Sigmoid colon (tissue), 7 donors: ENCODE measurements at places on chromosomes 7 and 10. TPM values are rescaled to one million over a fixed set of nuclear protein-coding genes. Genes with fewer than 3 reads are reported as not detected.

The HMX3 gene
- not detected for polyA plus RNA-seq

The HYAL4 gene
- polyA plus RNA-seq, result not detected

GRCh38 chr10:1559761-1560160 lies 177.6 kb downstream of the ADARB2 start:
- no peaks in the 10 kb centered on the region for H3K36me3 ChIP-seq
- H3K4me3 ChIP-seq, result no peak overlapping the region
- peak; percentile 14 for DNase-seq
- H3K27me3 ChIP-seq, result peaks cover 15% of the 10 kb centered on the region
- H3K27ac ChIP-seq, result no peak overlapping the region
- no peaks in the 10 kb centered on the region for H3K4me1 ChIP-seq

The ADAM12 gene
- polyA plus RNA-seq, result not detected

- H3K27me3 ChIP-seq, result no peaks in the 10 kb centered on the region
- peaks cover 23% of the 10 kb centered on the region for H3K36me3 ChIP-seq
- H3K27ac ChIP-seq, result peak within 1 kb of the TSS; percentile 88
- peaks cover 30% of the 10 kb centered on the region for H3K4me1 ChIP-seq
- peak; percentile 89 for DNase-seq
These were observed at the start of gene SFXN4 for GRCh38 chr10:119165171-119166117. SFXN4 (minus strand) TSS chr10:119165714; CDS start chr10:119165647, 67 bp downstream.

GRCh38 chr7:115110523-115110922 lies 188.6 kb downstream of the MDFIC start:
- H3K36me3 ChIP-seq, result no peaks in the 10 kb centered on the region
- no peak overlapping the region for H3K27ac ChIP-seq
- no peaks in the 10 kb centered on the region for H3K27me3 ChIP-seq
- DNase-seq, result no peak

DNA sequence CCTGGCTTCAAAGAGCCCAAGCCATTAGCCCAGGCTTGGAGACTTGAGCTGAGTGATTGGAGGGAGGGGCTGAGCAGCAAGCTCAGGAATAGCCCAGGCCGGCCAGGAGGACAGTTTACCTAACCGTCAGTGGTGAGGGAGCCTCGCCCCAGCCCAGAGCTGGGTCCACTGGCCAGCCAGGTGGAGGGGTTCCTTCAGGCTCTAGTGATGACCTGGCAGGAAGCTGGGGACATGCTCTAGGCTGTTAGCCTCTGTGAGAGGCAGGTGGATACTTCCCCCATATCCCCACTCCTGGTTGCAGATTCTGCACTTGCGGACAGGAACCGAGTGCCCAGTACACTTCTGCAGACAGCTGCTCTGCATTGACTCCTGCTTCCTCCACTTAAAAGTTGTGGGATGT lies 61.2 kb upstream of the ANTXRL start:
- no peak overlapping the region for H3K4me3 ChIP-seq
- no peaks in the 10 kb centered on the region for H3K27me3 ChIP-seq
- peak; percentile 59 for DNase-seq
- H3K36me3 ChIP-seq, result no peaks in the 10 kb centered on the region

GRCh38 chr10:50152792-50153272 lies 85.1 kb downstream of the WASHC2A start:
- no peaks in the 10 kb centered on the region for H3K36me3 ChIP-seq
- DNase-seq, result no peak
- no peaks in the 10 kb centered on the region for H3K4me1 ChIP-seq

DNA sequence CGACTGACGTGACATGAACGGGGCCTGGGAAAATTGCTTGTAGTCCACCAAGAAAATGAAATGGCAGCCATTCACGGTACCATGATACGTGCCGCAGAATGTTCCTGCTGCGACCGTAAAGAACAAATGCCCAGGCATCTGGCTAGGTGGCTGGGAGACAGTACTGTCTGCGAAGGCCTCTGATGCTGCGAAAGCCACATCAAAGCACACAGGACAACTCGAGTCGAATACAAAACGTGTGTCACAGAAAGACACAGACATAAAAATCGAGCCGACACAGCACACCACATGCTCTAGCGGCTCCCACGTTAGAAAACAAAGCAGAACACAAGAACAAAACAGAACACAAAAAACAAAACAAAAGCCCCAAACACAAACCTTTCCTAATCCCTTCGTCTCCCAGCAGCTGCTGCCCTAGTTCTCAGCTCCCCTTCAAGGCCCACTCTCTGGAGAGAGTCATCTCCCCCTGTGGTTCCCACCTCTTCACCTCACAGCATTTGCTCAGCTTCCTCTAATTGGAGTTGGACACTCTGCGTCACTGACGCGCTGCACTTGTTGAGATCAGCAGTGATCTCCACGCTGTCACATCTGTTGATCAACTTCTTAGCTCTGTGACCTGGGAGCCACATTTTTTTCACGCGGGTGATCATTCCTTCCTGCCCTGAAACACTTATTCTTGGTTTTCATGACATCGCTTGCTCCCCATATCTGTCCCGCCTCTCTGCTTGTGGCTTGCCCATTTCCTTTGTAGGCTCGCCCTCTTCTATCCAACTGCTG lies 112.2 kb downstream of the CLEC2L start:
- no peaks in the 10 kb centered on the region for H3K27me3 ChIP-seq
- no peak overlapping the region for H3K4me3 ChIP-seq
- H3K27ac ChIP-seq, result no peak overlapping the region
- DNase-seq, result no peak
- H3K4me1 ChIP-seq, result no peaks in the 10 kb centered on the region

- no peak overlapping the region for H3K27ac ChIP-seq
- H3K36me3 ChIP-seq, result no peaks in the 10 kb centered on the region
- no peaks in the 10 kb centered on the region for H3K4me1 ChIP-seq
- H3K27me3 ChIP-seq, result no peaks in the 10 kb centered on the region
- peak; percentile 21 for DNase-seq
- no peak overlapping the region for H3K4me3 ChIP-seq
These were observed 503.6 kb upstream of the MGMT start for GRCh38 chr10:128963211-128964099.

- H3K36me3 ChIP-seq, result no peaks in the 10 kb centered on the region
- DNase-seq, result no peak
- H3K27ac ChIP-seq, result no peak overlapping the region
- no peaks in the 10 kb centered on the region for H3K27me3 ChIP-seq
- no peaks in the 10 kb centered on the region for H3K4me1 ChIP-seq
These were observed 370.1 kb upstream of the GALNT17 start for GRCh38 chr7:70761711-70762328.

The NKX6-2 gene
- 0.60 TPM for polyA plus RNA-seq

GRCh38 chr7:101106386-101106785 lies 20.5 kb upstream of the SERPINE1 start:
- H3K36me3 ChIP-seq, result no peaks in the 10 kb centered on the region
- H3K4me1 ChIP-seq, result peaks cover 2% of the 10 kb centered on the region
- H3K27ac ChIP-seq, result no peak overlapping the region
- H3K27me3 ChIP-seq, result no peaks in the 10 kb centered on the region

GRCh38 chr10:34467902-34468301 lies 347.2 kb downstream of the PARD3 start:
- H3K4me1 ChIP-seq, result no peaks in the 10 kb centered on the region
- H3K27me3 ChIP-seq, result no peaks in the 10 kb centered on the region
- H3K36me3 ChIP-seq, result no peaks in the 10 kb centered on the region
- H3K27ac ChIP-seq, result no peak overlapping the region
- no peak overlapping the region for H3K4me3 ChIP-seq
- no peak for DNase-seq

The SYT15 gene
- polyA plus RNA-seq, result 1.2 TPM

The ACBD7 gene
- polyA plus RNA-seq, result not detected
